Mucosa of descending colon (tissue), 3 donors: ENCODE measurements at places on chromosomes 12 and 14.

- DNase-seq, result no peak
Observed at GRCh38 chr12:49872381-49872780, 29.5 kb upstream of the BCDIN3D start.

GRCh38 chr14:45757655-45758054, 504.7 kb upstream of the MIS18BP1 start:
- DNase-seq, result no peak

GRCh38 chr12:21988619-21989018, 47.4 kb upstream of the ABCC9 start:
- no peak for DNase-seq

GRCh38 chr14:105525861-105526775, at the start of gene TMEM121:
Gene TMEM121, plus strand, starts transcription at chr14:105526583. Its CDS starts 2,252 bp downstream, at chr14:105528835.
- DNase-seq, result no peak

DNA sequence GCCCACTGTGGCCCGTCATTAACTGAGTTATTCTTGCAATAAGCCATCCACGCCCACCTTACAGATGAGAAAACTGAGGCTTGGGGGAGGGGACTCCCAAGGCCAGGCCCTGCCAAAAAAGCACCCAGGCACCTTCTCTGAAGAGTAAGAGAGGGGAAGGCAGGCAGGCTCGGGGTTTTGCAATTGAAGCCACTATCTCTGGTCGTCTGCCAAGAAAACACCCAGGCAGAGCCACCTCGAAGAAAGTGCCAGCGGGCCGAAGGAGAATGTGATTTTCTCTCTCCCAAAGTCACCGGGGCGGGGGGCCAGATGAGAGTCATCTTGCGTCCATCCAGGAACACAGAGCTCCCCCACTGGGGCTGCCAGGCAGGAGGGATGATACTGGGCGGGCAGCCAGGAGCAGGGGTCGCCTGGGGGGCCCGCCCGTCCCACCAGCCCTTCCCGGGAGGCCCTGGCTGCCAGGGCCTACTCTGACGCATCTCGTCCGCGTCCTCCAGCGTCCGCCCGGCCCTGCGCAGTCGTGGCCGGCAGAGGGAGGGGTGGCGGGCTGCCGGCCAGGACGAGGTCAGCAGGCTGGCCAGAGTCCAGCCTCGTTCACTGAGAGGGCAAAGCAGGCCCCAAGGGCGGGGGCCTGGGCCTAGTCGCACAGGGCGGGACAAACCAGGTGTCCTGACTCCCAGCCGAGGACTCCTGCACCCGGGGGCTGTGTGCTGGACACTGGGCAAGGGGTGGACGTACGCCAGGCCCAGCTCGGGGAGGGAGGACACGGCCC, 74.3 kb downstream of the RFLNA start:
- peak; percentile 83 for DNase-seq

- no peak for DNase-seq
Observed at GRCh38 chr14:58547649-58548048, 90.1 kb upstream of the DACT1 start.

GRCh38 chr12:100141998-100142850, 450 bp downstream of the BLTP3B start:
- peak; percentile 73 for DNase-seq

DNA sequence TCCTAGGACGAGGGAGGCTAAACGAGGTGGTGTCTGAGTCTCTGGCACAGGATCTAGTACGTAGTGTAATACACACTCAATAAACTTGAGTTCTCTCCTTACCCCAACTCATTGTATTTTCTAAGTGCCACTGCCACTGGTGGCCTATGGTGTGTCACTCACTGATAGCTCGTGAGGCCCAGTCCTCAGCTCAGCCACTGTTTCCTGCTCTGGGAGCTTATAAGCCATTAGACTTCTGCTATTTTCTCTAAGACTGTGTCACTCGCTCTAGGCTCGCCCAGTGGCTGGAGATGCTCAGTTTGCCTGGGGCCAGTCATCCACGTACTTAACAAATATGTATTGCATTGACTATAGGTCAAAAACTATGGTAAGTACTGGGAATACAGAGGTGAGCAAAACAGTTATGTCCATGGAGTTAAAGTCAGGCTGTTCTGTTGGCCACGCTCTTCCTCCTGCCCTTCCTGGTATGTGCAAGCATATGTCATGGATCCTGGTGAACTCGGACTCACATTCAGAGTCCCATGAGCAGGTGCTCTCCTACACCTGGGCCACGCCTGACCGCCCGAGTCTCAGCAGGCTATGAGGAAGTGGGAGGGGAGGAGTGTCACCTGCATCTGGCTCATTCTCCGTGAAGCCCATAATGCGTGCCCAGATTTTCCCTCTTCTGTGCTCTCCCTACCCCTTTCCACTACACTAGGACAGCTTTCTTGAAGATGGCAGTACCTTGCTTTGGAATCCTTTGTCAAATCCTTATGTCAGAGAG, 41.6 kb downstream of the DEGS2 start:
- peak; percentile 76 for DNase-seq

DNA sequence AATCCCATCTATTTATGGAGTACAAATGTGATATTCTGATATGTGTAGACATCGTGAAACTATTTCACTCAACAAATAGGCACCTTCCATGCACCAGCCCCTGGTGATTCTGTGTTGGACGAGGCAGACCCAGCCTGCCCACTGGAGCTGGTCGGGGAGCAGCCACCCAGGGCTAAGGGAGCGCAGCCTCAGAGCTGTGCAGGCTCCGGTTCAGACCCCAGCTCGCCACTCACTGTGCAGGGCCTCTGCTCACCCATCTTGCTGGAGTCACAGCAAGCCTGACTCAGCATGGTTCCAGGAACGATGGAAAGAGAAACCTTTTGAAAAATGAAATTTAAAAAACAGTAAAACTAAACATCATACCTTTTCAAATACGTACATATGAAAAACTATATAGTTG, 52.3 kb upstream of the BCL11B start:
- no peak for DNase-seq

DNA sequence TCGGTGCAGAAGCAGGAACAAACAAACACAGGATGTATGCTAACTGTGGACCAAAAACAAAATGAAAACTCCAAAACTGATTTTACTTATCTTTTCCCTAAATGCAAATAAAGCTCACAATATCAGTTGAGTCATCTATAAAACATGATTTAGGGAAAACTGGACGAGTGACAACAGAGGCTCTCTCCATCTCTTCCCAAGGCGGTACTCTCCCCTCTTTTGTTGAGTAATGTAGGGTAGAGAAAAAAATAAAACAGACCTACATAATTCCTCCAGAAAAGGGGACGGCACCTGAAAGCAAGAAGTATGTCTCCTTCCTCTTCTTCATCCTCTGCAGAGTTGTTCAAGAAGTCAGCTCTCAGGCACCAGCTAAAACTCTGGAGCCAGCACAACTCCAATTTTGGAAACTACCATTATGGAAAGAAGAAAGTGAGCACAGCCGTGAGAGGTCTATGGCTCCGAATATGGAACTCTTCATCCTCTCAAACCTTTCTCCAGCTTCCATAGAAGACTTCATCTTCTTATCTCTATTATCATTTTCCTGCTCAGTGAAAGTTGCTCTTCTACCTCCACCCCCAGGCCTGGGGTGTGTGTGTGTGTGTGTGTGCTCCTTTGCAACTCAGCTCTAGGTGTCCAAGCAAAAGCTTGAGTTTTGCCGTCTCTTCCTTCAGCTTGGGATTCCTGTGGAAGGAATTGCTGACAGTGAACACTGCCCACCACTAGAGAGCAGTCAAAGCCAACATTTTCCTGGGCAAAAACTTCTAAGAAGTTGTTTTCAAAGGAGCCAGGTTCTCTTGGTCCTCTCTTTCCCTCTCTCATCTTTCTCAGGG, 155.4 kb downstream of the DIO2 start:
- no peak for DNase-seq

- DNase-seq, result peak; percentile 35
Observed at GRCh38 chr14:73741876-73742519, 27.8 kb upstream of the PNMA1 start.

- DNase-seq, result no peak
Observed at GRCh38 chr14:49033131-49033530, 553.0 kb downstream of the RPS29 start.

GRCh38 chr12:104454997-104455396, 1.8 kb upstream of the CHST11 start:
- DNase-seq, result no peak

DNA sequence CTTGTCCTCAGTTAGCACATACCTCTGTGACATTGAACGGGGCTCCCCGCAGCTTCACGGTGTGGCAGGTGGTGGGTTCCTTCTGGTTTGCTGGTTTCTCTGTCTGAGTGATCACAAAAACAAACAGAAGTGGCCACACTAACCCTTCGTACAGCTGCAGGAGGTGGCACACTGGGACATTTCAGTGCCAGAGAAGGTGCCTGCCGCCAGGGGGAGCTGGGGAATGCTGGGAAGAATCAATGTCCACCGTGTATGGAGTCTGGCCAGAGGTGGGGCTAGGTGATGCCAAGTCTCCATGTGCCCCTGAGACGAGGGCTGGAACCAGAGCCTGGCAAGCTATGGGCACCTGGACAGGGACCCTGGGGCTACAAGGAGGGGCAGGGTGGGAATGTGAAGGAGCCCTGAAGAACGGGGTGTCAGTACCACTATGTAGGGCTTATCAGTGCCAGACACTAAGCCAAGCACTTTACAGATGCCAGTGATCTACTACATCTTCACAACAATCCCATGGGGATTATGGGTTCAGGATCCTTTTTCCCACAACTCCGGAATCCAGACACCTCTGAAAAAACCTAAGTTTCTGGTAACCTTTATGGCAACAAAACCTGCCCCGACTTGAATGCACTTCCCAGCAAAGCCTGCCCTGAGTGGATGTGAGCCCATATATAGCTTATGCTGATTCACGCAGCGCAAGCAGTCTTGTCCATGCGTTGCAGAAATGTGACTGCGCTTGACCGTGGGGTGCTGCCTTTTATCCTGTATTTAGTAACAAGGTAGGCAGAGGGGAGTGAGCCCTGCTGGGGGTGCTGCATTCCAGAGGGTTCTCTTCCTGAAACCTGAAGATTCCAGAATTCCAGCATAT, 10.8 kb downstream of the RBM19 start:
- peak; percentile 56 for DNase-seq

DNA sequence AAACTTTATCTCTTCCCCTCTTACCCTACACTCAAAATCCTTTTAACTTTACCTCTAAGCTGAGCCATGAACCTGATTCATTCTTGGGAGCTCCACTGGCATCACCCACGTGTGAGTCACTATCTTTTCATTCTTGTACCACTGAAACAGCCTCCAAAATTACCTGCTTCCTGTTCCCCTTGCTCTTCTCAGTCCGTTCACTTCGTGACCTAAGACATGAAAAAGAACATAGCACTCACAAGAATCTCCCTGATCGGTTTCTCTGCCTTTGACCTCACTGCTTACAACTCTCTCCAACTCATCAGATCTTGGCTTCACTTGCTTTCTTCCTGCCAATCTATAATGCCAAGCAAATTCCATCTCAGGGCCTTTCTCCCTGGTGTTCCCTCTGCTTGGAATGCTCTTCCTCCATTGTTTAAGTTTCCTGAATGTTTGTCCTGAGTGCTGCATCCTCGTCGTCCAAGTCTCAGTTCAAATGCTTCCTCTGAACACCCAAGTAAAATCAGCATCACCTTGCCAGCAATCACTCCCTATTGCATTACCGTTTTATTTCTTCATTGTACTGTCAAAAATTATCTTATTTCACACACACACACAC, 9.2 kb downstream of the GLIPR1 start:
- DNase-seq, result no peak

GRCh38 chr14:74240794-74241651, 1.8 kb downstream of the VSX2 start:
- no peak for DNase-seq

DNA sequence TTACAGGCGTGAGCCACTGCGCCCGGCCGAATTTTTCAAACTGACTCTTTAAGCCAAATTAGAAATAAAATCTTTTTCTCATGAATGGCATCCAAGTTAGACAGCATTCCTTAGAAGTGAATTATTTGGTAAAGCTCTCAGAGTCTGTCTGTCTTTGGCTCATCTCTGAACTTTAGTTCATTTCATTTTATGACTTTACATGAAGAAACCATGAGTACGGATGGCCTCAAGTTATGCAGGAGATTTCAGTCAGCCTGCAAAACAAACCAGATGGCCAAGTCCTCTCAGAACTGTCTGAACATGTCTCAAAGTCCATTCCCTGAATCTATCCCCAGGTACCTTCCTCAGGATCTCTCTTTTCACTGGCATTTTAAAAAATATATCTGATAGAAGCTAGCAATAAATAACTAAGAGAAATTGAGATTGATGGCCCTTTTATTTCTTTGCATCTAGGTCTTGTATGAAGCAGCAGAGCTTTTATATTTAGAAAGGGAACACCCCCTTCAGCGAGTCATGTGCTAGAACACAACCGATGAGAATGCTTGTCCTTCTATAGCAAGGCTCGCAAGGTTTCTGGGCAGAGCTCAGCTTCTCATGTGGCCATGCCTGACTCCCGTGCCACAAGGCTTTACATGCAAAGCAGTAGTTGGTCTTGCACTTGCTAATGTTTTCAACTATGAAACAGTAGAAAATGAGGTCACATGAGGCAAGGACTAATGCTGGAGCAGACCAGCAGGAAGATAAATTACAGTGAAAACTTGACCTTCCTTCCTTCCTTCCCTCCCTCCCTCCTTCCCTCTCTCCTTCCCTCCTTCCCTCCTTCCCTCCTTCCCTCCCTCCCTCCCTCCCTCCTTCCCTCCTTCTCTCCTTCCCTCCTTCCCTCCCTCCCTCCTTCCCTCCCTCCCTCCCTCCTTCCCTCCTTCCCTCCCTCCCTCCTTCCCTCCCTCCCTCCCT, 125.0 kb downstream of the AKAP6 start:
- no peak for DNase-seq

GRCh38 chr14:102323102-102323501, 3.6 kb downstream of the ZNF839 start:
- no peak for DNase-seq

GRCh38 chr14:49820176-49820575, 32.4 kb downstream of the NEMF start:
- DNase-seq, result no peak

DNA sequence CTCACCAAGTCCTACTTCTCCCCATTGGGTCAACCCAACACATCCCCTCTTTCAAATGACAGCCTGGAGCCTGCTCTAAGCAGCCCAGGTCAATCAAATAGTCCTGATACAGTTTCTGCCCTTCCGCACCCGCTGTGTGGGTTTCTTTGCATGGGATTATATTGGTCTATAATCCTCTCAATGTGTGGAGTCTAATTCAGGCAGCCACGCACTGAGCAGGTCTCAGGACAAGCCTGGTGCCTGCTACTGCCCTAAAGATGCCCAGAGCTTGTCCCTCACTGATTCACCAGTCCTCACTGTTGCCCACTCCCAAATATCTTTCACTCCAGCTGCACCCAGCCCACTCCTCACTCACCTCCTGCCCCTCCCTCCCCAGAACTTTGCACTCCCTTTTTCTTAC, 16.4 kb downstream of the ACTN1 start:
- no peak for DNase-seq

GRCh38 chr12:71456316-71456715, 16.7 kb downstream of the LGR5 start:
- no peak for DNase-seq
